Panc1 (cell line): ENCODE measurements at places on chromosomes 11 and 22. TPM values are rescaled to one million over a fixed set of nuclear protein-coding genes. Genes with fewer than 3 reads are reported as not detected.
A peak's percentile ranks its signal among the peaks of the same experiment; 100 is the strongest.

The TRIM49 gene
- total RNA-seq = not detected

The SEC14L2 gene
- 10.7 TPM for total RNA-seq

GRCh38 chr11:104633226-104633625 is 265.0 kb downstream of the CASP12 start:
- no peak overlapping the region for H3K4me3 ChIP-seq
- H3K4me1 ChIP-seq = no peaks in the 10 kb centered on the region
- H3K27ac ChIP-seq = no peak overlapping the region
- no peaks in the 10 kb centered on the region for H3K36me3 ChIP-seq

The ARHGAP8 gene
- total RNA-seq = 9.2 TPM

DNA sequence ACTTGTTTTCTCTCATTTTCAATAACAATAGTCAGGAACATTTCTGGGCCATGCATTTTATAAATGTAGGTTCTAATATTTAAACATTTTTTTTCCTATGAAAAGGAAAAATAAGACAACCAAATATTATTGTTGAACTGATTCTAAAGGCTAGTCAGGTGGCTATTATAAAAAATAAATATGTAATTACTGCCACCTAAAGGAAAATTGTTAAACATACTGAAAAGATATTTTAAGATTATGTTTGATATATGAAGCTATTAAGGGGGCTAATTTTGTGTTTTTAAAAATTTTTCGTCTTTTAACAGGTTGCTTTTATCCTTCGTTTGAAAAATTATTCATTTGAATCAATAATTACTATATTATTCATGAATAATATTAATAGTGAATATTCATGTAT is 62.2 kb upstream of the FDX1 start:
- H3K27ac ChIP-seq = no peak overlapping the region
- no peak for DNase-seq
- no peaks in the 10 kb centered on the region for H3K27me3 ChIP-seq

GRCh38 chr11:116698080-116698479 is 74.7 kb downstream of the BUD13 start:
- no peak overlapping the region for H3K4me3 ChIP-seq
- H3K4me1 ChIP-seq = no peaks in the 10 kb centered on the region
- no peaks in the 10 kb centered on the region for H3K36me3 ChIP-seq

DNA sequence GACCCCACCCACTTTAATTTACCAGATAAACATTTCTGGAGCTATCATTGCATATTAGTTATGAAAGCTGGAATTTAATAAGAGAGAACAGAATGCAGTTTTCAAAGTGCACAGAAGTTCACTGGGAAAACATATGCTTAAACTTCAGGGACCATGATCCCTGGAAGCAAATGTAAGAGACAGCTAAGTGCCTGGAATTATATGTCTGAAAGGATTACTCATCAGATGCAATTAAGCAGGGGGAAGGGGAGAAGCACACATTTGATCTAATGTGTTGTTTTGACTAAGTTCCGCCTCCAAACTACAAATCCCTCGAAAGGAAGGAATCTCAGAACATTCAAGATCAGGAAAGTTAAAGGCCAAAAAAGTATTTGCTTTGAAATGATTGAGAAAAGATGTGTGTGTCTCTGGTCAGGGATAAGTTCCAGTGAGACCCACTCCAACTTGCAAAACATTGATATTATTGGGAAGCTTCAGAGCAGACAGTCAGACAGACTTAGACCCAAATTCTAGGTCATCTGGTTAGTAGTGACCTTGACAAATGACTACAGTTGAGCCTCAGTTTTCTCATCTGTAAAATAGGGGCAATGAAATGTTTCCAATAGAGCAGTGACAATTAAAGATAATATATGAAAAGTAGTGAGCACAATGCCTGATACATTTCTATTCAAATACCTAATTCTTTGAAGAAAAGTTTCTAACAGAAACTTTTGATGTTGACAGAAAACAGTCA is 147.6 kb downstream of the ME3 start:
- H3K4me3 ChIP-seq = no peak overlapping the region
- peak overlapping the region; percentile 100 for H3K27ac ChIP-seq
- no peaks in the 10 kb centered on the region for H3K36me3 ChIP-seq
- peaks cover 35% of the 10 kb centered on the region for H3K4me1 ChIP-seq
- DNase-seq = peak; percentile 74

DNA sequence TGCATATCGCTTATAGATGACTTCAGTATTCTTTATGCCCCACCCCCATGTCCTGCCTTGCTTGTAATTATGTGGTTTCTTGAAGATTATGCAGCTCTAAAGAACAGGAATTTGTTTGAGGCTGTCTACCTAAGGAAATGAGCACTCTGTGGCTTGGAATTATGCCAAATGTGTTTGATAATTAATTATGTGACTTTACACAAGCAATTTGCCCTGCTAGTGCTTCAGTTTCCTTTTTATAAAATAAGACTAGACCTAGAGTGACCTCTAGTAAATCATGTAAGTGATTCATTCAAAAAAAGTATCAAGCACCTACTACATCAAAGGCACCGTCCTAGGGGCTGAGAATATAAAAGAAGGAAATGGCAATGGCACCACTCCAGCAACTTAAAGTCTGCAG is 491.5 kb upstream of the KIRREL3 start:
- H3K36me3 ChIP-seq = no peaks in the 10 kb centered on the region
- H3K27ac ChIP-seq = no peak overlapping the region
- H3K4me3 ChIP-seq = no peak overlapping the region
- no peak for DNase-seq
- H3K27me3 ChIP-seq = no peaks in the 10 kb centered on the region

The OR52M1 gene
- total RNA-seq = not detected

DNA sequence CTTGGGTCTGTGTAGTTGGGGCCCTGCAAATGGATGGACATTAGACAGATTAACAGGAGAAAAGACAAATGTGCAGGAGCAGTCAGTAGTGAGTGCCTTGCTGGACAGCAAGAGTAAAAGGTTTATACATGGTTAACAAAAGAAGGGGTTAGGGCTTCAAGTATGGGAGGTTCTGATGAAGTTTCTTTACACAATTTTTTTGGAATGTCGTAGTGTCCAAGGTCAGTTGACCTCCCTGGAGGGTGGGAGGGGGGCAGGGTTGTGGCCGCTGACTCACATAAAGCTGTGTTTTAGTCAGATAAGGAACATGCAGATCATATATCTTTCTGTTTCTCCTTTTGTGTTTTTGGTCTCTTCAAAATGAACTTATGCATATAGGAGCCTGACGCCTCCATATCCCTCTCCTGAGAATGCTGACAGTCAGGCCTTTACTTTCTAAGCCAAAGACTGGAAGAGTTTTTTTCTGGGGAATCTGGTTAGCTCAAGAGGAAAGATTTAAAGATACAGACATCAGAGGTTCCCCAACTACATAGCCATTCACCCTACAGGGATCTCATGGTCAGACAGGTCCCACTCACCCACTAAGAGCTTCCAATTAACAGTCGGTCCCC is 134.3 kb downstream of the NECTIN1 start:
- H3K27ac ChIP-seq = no peak overlapping the region
- no peaks in the 10 kb centered on the region for H3K36me3 ChIP-seq
- no peaks in the 10 kb centered on the region for H3K4me1 ChIP-seq
- peaks cover under 1% of the 10 kb centered on the region; the same call in 1 of the 2 replicates for H3K27me3 ChIP-seq

The AIFM3 gene
- total RNA-seq = 2.7 TPM

The HSPB2 gene
- total RNA-seq = not detected

DNA sequence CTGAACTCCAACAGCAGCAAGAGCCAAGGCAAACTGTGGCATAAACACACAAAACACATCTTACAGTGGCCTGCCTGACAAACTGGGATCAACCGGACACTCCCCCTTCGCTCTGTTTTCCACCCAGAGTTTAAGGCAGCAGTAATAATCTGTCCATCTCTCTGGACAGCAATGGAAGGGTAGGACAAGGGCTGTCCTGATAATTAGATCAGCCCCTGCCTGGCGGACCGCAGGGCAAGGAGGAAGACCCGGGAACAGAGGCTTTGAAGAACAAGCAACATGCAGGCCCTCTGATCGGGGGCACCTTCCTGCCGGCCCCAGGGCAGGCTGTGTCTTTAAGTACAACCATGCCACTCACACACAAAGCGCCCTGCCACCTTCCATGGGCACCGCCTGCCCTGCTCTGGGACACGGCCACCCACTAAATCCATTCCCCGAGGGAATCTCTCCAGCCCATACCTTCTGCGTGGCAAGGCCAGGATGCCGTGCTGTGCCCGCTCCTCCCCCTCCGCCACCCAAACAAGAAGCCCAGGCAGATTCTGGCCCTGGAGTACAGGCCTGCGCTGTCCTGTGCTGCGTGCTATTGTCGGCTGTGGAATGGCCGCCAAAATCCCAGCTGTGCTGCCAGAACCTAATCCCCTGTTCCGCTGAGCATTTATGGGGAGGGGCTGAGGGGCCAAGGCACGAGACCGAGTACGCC is 38.8 kb downstream of the NUMA1 start:
- H3K27me3 ChIP-seq = no peaks in the 10 kb centered on the region
- no peaks in the 10 kb centered on the region for H3K36me3 ChIP-seq
- DNase-seq = no peak
- H3K4me3 ChIP-seq = peak overlapping the region; percentile 59
- H3K27ac ChIP-seq = peak overlapping the region; percentile 90
- peaks cover 37% of the 10 kb centered on the region for H3K4me1 ChIP-seq

DNA sequence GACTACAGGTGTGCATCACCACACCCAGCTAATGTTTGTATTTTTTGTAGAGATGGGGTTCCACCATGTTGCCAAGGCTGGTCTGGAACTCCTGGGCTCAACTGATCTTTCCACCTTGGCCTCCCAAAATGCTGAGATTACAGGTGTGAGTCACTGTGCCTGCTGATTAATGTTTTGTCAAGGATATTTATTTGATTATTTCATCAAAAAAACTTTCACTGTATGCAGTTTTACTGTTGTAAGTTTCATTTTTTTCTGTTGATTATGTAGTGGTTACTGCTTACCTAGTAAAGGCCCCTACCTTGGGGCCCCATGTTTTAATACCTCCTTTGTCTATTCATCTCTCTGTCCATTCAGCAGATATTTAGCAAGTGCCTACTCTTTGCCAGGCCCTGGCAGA is 16.7 kb upstream of the FAM168A start:
- no peak overlapping the region for H3K4me3 ChIP-seq
- no peaks in the 10 kb centered on the region for H3K27me3 ChIP-seq
- DNase-seq = no peak
- no peaks in the 10 kb centered on the region for H3K4me1 ChIP-seq
- H3K36me3 ChIP-seq = no peaks in the 10 kb centered on the region
- H3K27ac ChIP-seq = no peak overlapping the region

- no peaks in the 10 kb centered on the region; the same call in 1 of the 2 replicates for H3K27me3 ChIP-seq
- H3K36me3 ChIP-seq = no peaks in the 10 kb centered on the region
- H3K4me1 ChIP-seq = no peaks in the 10 kb centered on the region
- no peak for DNase-seq
- no peak overlapping the region for H3K27ac ChIP-seq
Observed at GRCh38 chr11:122348659-122349409, 232.8 kb upstream of the BLID start.

The SRRD gene
- 21.9 TPM for total RNA-seq

DNA sequence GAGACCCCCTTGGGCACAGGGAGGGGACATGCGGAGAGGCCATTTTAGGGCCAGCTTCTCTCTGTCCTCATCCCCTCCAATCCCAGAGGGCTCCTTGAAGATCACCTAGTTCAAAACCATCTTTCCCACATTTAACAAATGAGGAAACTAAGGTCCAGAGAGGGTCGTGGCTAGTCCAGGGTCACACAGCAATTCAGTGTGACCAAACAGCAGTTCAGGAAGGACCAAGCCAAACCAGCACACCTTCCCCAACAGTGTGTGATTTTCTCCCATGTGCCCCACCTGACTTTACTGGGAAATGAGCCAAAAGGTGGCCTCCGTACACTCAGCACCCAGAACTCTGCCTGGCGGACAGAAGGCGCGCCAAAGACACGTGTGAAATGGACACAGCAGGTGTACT is 51.3 kb downstream of the CACNA1I start:
- H3K27ac ChIP-seq = no peak overlapping the region
- no peaks in the 10 kb centered on the region for H3K4me1 ChIP-seq
- H3K4me3 ChIP-seq = no peak overlapping the region
- H3K36me3 ChIP-seq = no peaks in the 10 kb centered on the region
- H3K27me3 ChIP-seq = no peaks in the 10 kb centered on the region

DNA sequence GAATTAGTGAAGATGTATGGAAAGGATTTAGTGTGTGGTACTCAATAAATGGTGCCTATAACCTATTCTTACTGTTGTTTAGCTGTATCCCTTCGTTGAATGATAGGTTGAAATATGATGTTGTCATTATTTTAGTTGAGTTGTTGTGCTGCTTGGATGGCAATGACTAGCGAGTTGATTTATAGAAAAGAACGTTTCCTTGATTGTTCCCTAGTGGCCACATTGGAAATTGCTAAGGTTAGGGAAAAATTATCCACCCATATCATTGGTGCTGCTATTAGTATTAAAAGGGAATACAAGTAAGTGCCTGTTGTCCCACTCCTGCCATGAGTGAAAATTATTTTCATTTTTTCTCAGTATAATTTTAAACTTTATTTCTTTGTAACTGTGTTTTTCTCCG is 14.5 kb downstream of the EMSY start:
- no peak overlapping the region for H3K27ac ChIP-seq
- H3K4me3 ChIP-seq = no peak overlapping the region
- H3K27me3 ChIP-seq = no peaks in the 10 kb centered on the region
- DNase-seq = no peak

The TSPAN18 gene
- 21.3 TPM for total RNA-seq

DNA sequence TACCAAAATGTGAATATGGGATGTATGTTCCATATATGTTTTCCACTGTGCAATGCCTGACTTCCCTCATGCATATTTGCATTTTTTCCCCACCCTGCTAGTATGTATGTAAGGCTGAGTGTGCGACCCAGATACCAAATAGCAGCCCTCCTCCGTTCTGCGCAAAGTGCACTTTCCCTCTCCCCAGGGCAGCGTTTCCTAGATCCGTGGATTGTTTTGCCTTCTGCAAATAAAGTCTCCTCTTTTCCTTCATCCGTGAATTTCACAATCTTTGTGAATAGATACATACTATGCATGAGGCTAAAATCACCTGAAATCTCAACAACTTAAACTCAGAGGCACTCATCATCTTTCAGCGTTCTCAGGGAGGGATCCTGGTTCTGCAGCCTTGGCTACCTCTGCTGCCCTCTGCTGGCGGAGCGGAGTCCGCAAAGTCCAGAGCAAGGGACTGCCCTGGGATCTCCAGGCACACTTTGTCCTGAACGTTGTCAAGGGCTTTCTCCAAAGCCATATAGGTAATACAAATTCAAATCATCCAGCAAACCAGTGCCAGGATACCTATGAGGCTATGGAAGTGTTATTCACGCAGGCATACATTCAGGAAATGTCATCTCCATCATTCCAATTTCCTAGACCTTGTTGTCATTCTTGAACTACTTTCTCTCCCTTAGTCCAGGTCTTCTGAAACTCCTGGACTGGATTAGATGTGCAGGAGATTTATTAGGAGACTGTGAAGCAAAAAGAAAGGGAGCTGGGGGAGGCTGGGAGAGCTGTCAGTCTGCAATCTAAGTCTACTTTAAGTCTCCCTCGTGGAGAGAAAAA is 53.1 kb downstream of the CNTF start:
- no peak overlapping the region for H3K4me3 ChIP-seq
- H3K4me1 ChIP-seq = no peaks in the 10 kb centered on the region
- DNase-seq = no peak
- H3K27ac ChIP-seq = no peak overlapping the region

GRCh38 chr11:61546663-61547062 is 34.2 kb downstream of the SYT7 start:
- H3K4me1 ChIP-seq = peaks cover 1% of the 10 kb centered on the region
- no peaks in the 10 kb centered on the region for H3K36me3 ChIP-seq
- H3K27ac ChIP-seq = no peak overlapping the region
- H3K27me3 ChIP-seq = no peaks in the 10 kb centered on the region

The SEZ6L gene
- total RNA-seq = not detected

GRCh38 chr11:40602866-40603552 is 856.4 kb downstream of the LRRC4C start:
- DNase-seq = peak; percentile 8
- H3K27me3 ChIP-seq = no peaks in the 10 kb centered on the region
- no peaks in the 10 kb centered on the region for H3K4me1 ChIP-seq
- no peak overlapping the region for H3K4me3 ChIP-seq
- no peak overlapping the region for H3K27ac ChIP-seq

The YPEL1 gene
- total RNA-seq = 4.0 TPM

The GRIK4 gene
- 0.62 TPM for total RNA-seq
